ENCODE measurements at places on chromosomes 12 and 14.
A peak's percentile ranks its signal among the peaks of the same experiment; 100 is the strongest.

DNA sequence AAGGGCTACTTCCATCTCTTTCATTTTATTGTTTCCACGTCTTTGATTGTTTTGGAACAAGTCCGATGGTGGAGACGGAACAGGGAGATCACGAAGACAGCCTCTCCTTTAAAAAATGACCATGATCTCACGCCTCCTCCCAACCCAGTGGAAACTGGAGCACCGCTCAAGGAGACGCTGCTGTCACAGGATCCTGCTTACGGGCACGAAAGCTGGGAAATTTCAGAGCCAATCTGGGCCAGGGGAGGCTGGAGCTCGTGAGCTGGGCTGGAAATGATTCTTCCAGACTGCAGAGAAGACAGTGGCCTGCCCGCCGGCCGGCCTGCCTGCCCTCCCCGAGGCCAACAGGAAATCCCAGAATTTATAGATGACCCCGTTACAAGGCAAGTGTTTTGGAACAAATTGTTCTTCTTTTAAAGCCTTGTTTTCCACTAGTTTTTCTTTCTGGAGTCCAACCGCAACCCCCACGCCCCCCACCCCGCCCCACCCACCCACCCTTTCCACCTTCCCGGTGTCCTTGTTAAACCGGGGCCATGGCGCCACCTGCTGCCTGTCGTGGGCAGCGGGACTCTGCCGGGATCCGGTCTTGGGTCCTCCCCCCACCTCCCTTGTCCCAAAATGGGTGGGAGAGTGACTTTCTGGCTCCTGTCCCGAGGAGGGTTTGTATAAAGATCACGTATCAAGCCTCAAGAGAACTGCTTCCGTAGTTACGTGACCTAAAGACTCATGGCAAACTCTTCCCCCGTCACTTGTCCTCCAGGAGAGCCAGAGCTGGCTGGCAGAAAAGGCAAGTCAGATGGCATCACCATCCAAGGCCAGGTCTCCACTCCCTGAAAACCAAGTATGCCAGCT, 40.3 kb downstream of the MAP1LC3B2 start:
- peak; percentile 89 for DNase-seq

- DNase-seq: no peak
Observed at GRCh38 chr12:2531371-2531770, 263.4 kb upstream of the FKBP4 start.

DNA sequence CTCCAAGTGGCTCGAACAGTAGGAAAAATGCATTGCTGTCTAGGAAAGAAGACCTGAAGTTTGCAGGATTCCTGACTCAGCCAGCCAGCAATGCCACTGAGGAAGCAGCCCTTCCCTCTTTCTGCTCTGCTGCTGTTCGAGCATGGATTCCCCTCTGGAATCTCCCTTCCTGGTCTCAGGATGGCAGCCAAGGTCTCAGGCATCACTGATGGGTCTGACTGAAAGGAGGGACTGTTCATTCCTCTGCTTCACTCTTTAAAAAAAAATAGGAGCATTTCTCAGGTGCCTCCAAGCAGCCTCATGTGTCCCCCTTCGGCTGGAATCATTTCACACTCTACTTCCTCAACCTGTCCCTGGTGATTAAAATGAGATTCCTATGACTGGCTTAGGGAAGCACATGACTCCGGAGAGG, 62.4 kb downstream of the SLC15A4 start:
- DNase-seq: no peak

- peak; percentile 35 for DNase-seq
Observed at GRCh38 chr14:79417961-79418360, 793.3 kb downstream of the DIO2 start.

- DNase-seq: no peak
Observed at GRCh38 chr14:50530794-50531365, 1.5 kb downstream of the MAP4K5 start.

DNA sequence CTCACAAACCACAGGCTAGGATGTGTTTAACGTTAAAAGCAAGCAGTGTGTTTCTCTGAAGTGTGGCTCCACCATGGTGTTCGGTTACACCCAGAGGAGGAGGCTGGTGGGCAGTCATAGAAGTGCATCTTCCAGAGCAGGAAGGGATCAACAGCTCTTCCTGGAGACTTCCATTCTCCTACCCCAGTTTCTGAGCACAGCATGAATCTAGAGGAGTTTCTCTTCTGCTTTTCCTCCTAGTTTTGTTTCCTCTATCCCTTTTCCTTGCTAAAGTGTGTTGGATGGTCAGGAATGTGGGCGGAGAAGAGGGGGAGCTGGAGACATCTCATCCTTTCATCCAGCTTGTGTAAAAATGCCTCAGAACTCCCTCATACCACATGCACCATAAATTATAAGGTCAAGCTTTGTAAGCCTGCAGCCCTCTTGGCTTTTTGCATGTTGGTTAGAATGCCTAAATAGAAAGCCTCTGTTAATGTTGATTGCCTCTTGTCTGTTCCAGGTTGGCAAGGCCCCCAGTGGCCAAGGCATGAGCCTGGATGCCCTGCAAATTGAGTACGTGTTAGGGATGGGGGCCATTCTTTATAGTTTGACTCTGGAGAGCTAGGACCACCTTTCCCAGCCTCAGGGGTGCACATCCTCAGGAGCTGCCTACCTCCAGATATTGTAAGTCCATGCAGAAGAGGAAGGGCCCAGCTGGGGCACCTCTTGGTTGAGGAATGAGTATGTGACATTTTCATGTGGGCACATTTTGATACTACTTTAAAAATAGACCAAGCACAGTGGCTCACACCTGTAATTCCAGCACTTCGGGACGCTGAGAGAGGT, 4.0 kb upstream of the CKAP4 start:
- peak; percentile 40 for DNase-seq

- DNase-seq: peak; percentile 85
Observed at GRCh38 chr14:64501411-64502171, 2.0 kb downstream of the ZBTB25 start.

- no peak for DNase-seq
Observed at GRCh38 chr14:72892879-72893635, 844 bp downstream of the DPF3 start.

- DNase-seq: peak; percentile 72
Observed at GRCh38 chr12:19846574-19846973, 407.3 kb downstream of the AEBP2 start.

DNA sequence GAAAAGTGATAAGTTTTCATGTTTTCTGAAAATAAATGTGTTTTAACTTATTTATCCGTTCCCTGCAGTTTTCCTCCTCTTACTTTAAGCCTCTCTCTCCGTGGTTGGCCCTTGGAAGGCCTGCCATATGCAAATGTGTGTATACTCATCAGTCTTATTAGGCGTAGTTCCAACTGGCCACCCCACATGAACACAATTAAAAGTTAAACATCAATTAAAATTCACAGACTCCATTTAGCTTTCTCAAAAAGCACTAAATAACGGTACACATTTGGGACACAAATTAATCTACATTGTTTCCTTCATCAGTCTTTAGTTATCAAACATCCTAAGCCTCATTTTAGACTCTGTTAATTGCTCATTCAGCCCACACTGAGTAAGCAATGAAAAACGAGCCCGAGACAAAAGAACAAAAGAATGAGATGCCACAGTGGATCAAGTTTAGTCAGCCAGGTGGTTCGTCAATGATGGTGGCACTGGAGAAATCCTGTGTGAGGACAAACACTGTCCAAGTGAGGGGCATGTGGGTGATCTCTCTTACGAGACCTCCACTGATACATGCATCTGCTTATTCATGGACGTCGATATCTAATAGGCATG, 76.0 kb upstream of the TMCC3 start:
- no peak for DNase-seq

DNA sequence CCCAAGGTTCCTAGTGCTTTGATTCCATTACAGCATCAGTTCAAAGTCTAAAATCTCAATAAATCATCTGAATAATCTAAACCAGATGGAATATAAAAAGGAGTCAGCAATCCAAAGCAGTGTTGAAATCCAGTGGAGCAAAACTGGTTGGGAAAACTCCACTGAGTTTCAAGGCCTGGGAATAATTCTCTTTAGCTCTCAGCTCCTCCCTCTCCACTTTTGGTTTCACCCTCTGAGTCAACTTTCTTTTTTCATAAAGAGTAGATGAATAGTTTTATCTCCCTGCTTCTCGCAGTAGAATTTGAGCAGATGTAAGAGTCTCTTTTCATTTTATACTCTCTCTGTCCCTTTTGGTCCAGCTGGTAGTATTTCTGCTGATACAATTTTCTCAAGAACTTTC, 338.6 kb downstream of the APAF1 start:
- peak; percentile 84 for DNase-seq

DNA sequence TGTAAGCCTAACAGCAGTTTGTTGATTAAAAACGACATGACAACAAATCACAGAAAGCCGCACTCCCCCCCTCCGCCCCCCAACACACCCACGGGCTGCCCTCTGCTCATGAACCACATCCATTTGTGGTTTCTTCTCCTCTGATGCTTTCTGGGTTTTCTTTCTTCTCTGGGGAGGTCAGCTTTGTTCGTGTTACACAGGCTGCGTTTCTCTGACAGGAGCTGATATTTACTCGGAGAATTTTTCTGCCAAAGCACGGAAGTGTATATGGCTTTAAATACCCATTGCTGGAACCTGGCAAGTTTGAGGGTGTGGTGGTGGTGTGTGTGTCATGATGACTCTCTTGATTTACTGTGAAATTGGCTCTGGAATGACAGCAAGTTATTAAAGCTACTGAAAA, 883.7 kb upstream of the TMEM132C start:
- peak; percentile 66 for DNase-seq

Data from fibroblast of mammary gland (primary cell).